Cortex of kidney (tissue), 1 donor: ENCODE measurements at places on chromosomes 1 and 21.

DNA sequence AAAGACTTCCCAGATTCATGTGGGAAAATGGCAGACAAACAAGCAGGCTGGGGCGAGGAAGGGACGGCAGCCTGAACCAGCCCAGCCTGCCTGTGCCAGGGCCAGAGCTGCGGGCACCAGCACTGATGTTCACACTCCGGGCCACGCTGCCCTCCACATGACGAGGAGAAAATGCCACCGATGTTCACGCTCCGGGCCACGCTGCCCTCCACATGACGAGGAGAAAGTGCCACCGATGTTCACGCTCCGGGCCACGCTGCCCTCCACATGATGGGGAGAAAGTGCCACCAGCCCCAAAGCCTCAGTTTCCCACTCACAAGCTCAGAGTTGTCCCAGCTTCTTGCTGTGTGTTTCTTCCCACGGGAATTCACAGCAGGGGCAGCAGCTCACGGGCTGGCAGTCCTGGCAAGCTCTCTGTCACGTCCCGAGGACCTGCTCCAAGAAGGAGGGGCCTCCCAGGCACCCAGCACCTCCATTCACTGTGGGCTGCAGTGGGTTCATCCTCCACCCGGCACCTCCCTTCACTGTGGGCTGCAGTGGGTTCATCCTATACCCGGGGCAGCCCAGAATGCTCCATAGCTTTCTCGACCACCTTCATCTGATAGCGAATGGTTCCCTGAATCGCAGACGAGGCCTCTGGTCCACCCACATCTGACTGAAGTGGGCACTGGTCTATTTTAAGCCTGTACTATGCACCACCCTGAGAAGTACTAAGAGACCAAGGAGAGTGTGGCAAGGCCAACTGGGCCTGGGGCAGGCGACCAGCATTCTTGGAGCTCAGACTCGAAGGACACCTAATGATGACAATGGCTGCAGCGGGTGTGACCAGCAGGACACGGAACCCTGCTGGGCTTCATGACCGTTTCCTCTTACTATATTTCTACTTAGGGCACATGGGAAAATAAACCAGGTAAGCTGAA is 108.8 kb downstream of the NPHP4 start:
- DNase-seq, result no peak

DNA sequence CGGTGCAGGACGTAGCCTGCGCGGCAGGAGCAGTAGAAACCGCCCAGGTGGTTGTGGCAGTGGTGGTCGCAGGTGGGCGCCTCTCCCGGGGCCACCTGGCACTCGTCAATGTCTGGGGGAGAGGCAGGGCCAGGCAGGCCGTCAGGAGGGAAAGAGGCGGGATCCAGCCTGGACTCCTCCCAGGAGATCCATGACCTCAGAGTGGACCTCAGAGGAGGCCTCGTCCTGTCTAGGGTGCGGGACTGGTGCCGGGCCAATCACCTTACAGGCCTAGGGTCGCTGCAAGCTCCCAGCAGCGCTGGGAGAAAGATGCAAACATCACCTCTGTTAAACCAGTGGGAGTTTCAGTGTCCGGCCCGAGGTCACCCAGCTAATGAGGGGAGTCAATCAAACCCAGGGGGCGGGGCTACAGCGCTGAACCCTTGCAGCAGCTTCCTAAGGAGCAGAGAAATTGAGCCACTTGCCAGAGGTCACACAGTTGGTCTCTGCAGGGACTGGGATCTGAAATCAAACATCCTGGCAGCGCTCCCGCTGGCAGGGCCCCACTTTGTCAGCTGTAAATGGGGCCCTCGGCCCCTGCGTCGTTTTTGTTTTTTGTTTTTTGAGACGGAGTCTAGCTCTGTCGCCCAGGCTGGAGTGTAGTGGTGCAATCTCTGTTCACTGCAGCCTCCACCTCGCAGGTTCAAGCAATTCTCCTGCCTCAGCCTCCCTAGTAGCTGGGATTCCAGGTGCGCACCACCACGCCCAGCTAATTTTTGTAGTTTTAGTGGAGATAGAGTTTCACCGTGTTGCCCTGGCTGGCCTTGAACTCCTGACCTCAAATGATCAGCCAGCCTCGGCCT is 1.4 kb downstream of the MASP2 start:
- DNase-seq, result no peak

DNA sequence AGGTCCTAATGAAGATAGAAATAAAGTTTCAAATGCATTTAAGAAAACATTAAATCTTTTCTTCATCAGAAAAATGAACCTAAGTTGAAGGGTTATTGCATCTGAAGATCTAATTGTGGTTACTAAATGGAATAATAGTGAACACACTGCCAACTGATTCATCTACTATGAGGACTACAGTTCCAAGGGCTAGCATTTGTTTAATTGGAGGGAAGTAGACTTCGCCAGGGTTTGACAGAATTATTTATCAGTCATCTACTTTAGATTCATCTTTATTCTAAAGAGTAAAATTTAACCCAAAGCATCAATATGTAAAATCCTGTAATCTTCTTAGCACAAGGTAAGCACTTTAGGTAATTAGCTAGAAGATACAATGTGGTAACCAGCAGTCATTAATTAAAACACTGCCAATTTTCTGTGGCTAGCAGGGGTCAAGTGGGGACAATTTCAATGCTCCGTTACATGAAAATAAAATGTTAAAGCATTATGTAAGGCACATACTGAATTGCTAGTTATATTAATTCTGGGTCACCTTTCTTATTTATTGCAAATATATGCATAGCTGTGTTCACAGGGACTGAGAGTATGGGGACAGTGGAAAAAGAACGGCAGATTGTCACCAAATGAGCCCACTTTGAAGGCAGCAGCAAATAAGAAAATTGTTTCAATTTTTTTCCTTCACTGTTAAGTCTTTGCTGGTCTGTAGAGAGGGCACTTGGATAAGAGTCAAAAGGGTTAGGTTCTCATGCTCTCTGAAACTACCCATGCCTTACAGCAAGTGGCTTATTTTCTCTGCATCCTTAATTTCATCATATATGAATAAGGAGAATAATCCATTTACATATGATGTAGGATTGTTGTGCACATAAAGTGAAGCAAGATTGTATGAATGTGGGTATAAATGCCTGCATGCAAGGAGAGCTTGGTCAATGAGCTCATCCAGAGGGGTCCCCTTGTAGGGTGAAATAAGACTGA is 416.0 kb downstream of the PCP4 start:
- DNase-seq, result no peak

DNA sequence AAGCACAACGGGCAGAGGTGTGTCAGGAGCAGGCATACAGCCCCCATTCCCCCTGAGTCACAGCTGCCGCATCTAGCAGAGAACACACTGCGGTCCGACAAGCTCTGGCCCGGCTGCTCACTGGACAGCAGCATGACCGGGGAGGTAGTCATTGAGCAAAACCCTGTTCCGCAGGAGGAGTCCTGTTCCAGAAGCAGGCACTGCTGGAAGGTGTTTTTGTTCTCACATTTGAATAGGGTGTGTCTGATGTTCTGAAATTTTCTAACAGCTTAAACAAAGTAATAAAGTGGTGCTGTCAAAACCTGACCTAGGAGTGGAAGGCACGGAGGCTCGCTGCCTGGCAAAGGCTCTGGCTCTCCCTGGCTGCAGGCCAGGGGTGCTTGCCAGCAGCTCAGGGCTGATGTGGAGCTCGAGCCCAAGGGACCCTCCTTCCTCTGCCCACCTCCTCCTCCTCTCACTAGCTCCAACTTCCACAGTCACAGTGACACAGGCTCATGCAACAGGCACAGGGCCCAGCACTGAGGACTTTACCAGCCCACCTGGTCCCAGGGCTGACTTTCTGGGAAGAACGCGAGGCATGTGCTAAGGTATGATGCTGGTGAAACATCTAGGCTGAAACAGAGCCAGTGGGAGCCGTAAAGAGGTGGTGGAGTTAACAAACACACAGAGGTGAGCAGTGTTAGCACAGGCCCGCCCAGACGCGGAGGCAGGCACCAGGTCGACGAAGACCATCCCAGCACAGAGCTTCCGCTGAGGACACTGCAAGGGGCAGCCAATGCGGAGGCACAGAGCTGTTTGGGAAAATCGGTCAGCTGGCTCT is 118.6 kb upstream of the IFFO2 start:
- DNase-seq, result no peak

GRCh38 chr1:57072401-57073110 is 106.7 kb upstream of the C8B start:
- DNase-seq, result no peak

GRCh38 chr1:52627028-52627427 is 5.9 kb upstream of the SHISAL2A start:
- DNase-seq, result no peak

DNA sequence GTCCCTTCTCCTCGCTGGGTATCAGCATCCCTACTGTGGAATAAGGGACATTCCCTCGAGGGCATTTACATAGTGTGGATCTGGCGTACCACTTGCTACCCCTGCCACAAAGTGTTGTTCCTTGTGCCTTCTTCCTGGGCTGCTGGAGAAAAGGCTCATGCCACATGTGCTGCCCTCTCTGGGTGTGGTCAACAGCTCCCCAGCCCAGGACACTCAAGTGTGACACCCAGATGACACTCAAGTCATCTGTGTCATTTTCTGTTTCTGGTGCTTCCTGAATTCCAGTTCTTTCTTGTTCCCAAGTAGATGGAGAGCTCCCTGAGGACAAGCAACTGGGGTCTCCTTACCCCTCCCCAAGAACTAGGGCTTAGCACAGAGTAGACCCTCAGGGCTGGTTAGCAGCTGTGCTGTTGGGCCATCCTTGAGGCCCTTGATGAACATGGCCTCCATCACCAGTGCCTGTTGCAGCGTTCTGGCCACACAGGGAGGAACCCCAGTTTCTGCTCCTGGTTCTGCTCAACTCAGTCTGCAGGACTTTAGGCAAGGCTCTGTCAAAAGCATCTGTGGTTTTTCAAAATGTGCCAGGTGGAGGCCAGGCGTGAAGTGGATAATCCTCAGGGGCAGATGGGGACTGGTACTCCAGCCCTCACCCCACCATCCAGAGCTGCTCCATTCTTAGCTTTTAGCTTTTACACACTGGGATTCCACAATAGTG is 49.0 kb upstream of the CLIC4 start:
- no peak for DNase-seq

DNA sequence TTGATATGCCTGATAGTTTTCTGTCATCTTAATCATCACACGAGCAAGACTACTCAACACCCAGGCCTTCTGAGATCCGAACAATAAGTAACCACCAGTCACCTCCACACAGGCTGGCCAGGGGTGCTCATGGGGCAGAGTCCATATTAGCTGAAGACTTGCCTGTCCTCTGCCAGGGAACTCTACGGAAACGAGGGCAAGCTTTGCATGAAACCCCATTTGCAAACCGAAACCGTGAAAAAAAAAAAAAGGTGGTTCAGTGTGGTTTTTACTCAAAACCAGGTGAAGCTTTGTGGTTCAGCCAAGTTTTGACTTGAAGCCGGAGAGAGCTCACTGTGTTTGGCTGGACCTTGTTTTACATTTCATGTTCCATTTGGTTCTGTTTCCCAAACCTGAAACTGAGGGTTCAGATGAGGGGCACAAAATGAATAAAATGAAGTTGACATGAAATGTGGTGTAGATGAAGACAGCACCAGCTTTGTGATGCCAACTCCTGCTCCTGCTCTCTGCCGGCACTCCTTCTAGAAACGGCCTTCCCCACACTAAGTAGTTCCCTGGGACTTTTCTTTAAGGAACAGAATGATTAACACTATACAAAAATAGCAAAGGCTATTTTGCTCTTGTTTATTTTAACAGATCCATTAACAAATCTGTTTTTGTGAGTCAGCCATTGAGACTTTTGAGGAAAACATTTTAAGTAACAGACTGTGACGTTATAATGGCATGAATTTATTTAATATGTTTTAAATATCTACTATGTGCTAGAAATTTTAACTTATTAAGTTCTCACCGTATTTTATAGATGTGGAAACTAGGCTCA is 74.7 kb downstream of the RUNX1 start:
- DNase-seq, result no peak

- no peak for DNase-seq
These were observed 5.1 kb upstream of the TTC34 start for GRCh38 chr1:2806591-2806990.

GRCh38 chr1:228750915-228751314 is 15.6 kb downstream of the RHOU start:
- no peak for DNase-seq

GRCh38 chr1:225880222-225880588 is 2.0 kb downstream of the TMEM63A start:
- no peak for DNase-seq

GRCh38 chr1:107964336-107965109 is 457 bp downstream of the VAV3 start:
- DNase-seq, result no peak

DNA sequence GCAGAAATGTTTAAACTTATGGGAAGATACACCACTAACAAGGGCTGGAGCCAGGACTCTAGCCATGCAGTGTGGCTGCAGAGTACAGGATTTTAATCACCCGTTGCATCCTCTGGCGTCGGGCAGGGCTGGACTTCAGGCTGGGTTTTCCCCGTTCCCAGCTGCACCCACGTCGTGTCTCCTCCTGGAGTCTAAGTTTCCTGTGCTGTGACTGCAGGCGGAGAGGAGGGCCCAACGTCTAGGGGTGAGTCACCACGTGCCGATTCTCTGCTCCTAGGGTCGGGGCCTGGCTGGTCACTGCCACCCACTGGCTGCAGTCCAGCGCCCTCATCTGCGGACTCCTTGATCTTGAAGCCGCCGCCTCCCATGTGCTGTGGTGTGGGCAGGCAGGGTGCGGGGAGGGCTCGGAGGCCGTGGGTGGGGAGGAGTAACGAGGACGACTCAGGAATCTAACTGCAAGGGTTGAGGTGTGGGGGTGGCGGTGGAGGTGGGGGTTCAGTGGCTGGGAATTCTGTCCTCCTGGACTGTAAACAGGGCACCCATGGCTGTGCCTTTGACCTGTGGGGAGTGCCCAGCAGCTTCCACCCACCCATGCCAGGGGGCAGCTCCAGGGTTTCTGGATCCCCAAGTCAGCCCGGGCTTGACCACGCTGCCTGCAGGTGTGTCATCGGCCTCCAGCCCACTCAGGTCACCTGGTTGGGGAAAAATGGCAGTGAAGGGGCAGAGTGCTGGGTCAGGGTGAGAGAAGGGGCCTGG is 77.8 kb downstream of the ALPL start:
- DNase-seq, result no peak

DNA sequence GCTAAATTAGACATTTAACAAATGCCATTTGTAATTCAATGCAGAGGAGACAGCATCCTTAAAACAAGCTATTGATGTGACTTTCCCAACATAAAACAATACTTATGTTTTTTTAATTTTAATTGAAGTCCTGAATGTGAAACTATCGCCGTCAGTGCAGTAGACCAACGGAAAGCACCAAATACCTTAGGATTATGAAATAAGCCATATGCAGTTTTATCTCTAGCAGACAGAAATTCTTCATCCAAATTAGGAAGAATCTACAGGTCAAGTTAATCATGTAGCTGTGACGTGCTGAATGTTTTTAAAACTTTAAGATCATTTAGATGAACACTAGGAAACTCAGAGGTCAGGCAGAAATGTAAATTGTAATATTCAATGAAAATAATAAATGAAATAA is 714 bp upstream of the ST6GALNAC5 start:
- no peak for DNase-seq

- no peak for DNase-seq
These were observed 64.3 kb upstream of the ZC3H12A start for GRCh38 chr1:37410105-37410504.

- DNase-seq, result no peak
These were observed 87.9 kb upstream of the HMCN1 start for GRCh38 chr1:185646202-185646683.

GRCh38 chr1:155071701-155072100 is 6.9 kb upstream of the EFNA3 start:
- no peak for DNase-seq
